Immature natural killer cell (primary cell): ENCODE measurements at places on chromosomes 5 and 9. TPM values are rescaled to one million over a fixed set of nuclear protein-coding genes. Genes with fewer than 3 reads are reported as not detected.

The FBP1 gene
- polyA plus RNA-seq, result 25.5 TPM

DNA sequence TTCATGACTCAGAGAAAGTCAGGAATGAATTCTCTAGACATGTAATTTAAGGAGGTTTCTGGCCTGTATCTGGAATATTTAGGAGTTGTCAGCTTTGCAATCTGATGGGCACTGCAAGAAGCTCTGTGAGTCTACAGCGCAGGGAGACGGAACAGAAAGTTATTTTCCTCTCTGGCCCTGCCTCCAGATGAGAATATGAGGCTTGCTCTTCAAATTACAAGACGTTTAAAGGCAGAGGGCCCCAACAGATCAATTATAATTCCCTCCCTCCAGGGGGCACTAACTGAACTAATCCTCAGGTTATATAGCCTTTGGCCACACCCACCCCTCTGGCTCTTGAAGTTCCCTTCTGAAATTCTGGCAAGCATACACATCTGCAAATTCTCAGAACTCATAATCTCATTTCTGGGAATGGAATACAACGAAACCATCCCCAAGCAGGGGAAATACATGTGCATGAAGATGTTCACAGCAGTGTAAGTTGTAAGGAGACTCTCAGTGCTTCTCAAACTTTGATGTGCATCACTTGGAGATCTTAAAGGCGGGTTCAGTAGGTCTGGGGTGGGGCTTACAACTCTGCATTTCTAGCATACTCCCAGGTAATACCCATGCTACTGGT lies 307.6 kb downstream of the CWC27 start:
- no peak overlapping the region for H3K4me3 ChIP-seq
- no peaks in the 10 kb centered on the region for H3K36me3 ChIP-seq
- H3K27ac ChIP-seq, result no peak overlapping the region
- no peaks in the 10 kb centered on the region for H3K4me1 ChIP-seq

DNA sequence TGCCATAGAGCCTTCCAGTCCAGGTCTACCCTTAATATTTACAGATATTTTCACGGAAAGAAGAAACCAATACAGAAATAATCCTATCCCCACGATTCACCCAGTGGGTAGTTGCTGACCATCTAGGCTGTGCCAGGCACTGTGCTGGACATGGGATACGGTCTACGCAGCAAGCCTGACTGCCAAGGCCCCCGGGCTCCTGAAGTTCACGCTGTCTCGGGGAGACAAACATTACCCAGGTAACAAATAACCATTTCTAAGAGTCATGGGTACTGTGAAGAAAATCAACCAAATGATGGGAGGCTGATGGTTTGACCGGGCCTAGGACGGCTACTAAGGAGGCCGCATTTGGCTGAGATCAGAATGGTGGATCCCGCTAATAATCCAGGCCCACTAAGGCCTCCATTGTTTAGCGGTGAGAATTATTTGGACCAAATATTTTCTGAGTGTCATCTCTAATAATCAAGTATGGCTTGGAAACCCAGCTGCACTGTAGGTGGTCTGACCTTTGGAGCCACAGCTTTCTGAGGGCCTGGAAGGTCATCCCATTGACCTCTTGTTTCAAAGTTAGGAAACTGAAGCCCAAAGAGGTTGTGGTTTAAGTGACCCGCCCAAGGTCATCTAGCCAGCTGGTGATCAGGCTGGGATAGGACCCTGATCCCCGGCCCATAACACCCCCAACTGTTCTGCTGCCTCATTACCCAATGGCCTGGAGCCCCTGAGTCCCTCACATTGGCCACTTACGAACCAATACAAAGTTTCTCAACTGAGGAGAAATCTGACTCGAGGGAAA lies 82.4 kb downstream of the AK8 start:
- no peaks in the 10 kb centered on the region for H3K36me3 ChIP-seq
- DNase-seq, result no peak
- H3K27ac ChIP-seq, result no peak overlapping the region
- H3K4me3 ChIP-seq, result no peak overlapping the region
- peaks cover 7% of the 10 kb centered on the region for H3K27me3 ChIP-seq

DNA sequence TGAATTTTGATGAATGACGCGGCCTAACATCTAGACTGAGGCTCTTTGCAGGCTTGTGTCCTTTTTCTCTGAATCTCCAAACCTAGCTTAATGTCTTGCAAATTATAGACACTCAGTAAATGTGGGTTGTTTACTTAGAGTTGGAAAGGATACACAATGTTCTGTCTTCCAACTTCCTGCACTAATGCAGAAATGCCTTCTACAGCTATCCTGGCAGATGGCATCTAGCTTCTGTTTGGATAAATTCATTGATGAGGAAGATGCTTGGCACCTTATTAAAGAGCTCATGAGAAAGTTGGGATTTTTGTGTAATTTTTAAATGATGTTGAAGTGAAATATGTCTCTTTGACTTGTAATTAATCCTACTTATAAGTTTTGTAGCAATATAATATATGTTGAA lies 1822.2 kb downstream of the MAT2B start:
- H3K27ac ChIP-seq, result no peak overlapping the region
- H3K36me3 ChIP-seq, result no peaks in the 10 kb centered on the region
- DNase-seq, result no peak
- no peak overlapping the region for H3K4me3 ChIP-seq
- no peaks in the 10 kb centered on the region for H3K27me3 ChIP-seq
- no peaks in the 10 kb centered on the region for H3K4me1 ChIP-seq

GRCh38 chr5:67306965-67307607 lies 110.5 kb upstream of the CD180 start:
- H3K4me3 ChIP-seq, result no peak overlapping the region
- peaks cover 4% of the 10 kb centered on the region for H3K27me3 ChIP-seq
- no peaks in the 10 kb centered on the region for H3K36me3 ChIP-seq
- H3K27ac ChIP-seq, result no peak overlapping the region
- DNase-seq, result no peak
- H3K4me1 ChIP-seq, result peaks cover 36% of the 10 kb centered on the region

The NOTCH1 gene
- 0.98 TPM for polyA plus RNA-seq

GRCh38 chr5:121174351-121174750 lies 677.3 kb upstream of the FTMT start:
- H3K27me3 ChIP-seq, result peaks cover 2% of the 10 kb centered on the region
- no peaks in the 10 kb centered on the region for H3K4me1 ChIP-seq
- H3K36me3 ChIP-seq, result no peaks in the 10 kb centered on the region
- H3K4me3 ChIP-seq, result no peak overlapping the region

The POU5F2 gene
- 0.25 TPM for polyA plus RNA-seq

The ADAMTS6 gene
- not detected for polyA plus RNA-seq

The SLC1A3 gene
- not detected for polyA plus RNA-seq

DNA sequence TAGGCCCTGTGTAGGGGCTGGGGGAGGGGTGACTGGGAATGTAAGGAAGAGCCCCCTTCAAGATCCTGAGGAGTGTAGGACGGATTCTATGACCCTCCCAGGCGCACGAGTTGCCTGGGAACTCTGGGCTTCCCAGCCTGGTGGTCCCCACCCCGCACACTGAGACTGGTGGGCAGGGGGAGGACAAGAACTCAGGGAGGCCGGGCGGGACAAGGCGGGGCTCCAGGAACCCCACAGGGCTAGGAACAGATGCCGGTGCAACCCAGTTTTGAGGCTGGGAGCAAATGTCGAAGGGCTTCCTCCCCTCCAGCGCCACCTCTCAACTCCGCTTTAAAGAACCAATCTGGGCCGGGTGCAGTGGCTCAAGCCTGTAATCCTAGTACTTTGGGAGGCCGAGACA lies 1.3 kb upstream of the VDAC1 start:
- H3K4me1 ChIP-seq, result peaks cover 38% of the 10 kb centered on the region
- no peaks in the 10 kb centered on the region for H3K36me3 ChIP-seq
- DNase-seq, result no peak
- peaks cover 7% of the 10 kb centered on the region for H3K27me3 ChIP-seq
- peak overlapping the region; percentile 87 for H3K4me3 ChIP-seq
- peak overlapping the region; percentile 98 for H3K27ac ChIP-seq

- H3K4me3 ChIP-seq, result no peak overlapping the region
- H3K36me3 ChIP-seq, result no peaks in the 10 kb centered on the region
- H3K27me3 ChIP-seq, result peaks cover 2% of the 10 kb centered on the region
- DNase-seq, result no peak
- H3K4me1 ChIP-seq, result no peaks in the 10 kb centered on the region
Observed at GRCh38 chr9:109346904-109347303, 26.0 kb upstream of the EPB41L4B start.

DNA sequence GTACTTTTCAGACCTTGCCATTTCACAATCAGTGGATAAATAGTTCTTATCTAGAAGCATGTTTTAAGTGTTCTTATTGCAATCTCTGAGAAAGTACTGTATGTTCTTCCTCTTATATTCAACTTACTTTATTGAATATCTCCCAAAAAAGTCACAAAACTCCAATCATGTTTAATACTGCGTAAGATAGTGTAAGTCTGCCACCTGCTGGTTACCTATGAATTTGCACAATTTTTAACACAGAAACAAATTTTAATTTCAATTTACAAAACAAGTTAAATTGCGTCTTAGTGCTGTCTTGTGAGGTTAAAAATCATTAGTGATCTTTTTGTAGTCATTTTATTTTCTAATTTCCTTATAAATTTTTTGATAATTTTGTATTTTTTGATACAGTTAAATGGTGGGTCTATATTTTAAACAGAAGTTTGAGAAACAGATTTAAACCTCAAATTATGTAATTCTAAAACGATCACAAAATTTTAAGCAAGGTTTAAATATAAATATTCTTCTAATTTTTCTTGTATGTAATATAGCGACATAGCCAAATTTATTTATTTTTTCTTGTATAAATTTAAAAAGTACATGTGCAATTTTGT lies 115.8 kb downstream of the EMB start:
- no peak overlapping the region for H3K4me3 ChIP-seq
- no peaks in the 10 kb centered on the region for H3K27me3 ChIP-seq
- H3K27ac ChIP-seq, result no peak overlapping the region
- peak; percentile 6 for DNase-seq

The GFPT2 gene
- polyA plus RNA-seq, result not detected

DNA sequence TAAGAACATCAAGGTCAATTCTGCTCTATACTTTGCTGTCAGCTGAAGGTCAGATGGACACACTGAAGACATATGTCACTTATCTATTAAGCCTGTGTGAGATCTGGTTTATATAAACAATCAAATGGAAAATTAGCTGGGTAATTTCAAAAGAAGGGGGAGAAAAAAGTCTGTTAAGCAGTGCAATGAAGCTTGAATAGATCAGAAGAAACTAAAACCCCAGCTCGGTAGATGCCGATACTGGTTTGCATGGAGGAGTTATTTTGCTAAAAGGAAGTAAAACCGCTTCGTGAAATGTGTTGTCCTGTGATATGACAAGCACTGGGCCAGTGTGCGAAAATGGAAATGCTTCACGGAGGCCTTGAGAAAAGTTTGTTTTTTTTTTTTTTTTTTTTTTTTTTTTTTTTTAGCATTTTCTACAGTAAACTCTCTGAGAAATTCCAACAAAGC lies 148.8 kb downstream of the MEF2C start:
- peak overlapping the region; percentile 74 for H3K27ac ChIP-seq
- peaks cover 2% of the 10 kb centered on the region for H3K27me3 ChIP-seq
- H3K4me3 ChIP-seq, result peak overlapping the region; percentile 76
- DNase-seq, result peak; percentile 44
- peaks cover 19% of the 10 kb centered on the region for H3K4me1 ChIP-seq

DNA sequence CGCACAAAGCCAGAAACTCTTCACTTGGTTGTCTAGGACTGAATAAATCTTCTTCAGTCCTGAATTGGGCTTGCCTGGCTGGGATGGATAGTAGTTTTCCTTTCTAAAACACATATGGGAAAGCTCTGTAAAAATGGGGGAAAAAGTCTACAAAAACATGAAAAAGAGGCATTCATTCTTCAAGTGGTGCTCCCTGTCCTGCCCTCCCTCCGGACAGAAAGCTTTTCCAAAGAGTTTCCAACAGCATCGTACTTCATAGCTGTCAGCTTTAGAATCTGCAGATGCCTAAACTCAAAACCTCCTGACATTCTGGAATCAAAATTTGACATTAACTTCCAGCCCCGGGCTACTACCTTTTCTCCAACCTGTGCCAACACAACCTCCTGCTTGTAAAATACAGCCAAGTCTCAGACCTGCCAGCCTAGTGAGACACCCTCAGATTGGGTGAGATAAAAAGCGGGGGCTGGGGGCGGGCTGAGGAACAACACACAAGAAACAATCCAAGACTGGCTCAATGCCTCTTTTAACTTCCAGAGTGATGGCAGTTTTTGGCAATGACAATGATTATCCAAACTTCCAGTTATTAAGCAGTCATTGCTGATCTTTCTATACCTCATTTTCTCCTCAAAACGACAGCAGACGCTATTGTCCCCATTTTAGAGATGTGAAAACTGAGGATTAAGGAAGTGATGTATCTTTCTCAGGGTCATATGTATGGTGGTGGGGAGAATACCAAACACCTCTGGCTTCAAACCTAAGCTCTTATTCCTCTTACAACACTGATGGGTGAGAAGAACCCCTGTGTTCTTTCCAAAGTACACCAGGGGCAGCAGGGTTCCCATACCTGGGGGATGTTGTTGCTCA lies 1.3 kb downstream of the TNC start:
- DNase-seq, result no peak
- no peaks in the 10 kb centered on the region for H3K4me1 ChIP-seq
- no peak overlapping the region for H3K27ac ChIP-seq
- no peak overlapping the region for H3K4me3 ChIP-seq
- no peaks in the 10 kb centered on the region for H3K36me3 ChIP-seq

The TNFSF8 gene
- polyA plus RNA-seq, result 6.0 TPM

GRCh38 chr9:132239999-132240840 lies 78.4 kb downstream of the NTNG2 start:
- peak overlapping the region; percentile 51 for H3K4me3 ChIP-seq
- no peak overlapping the region for H3K27ac ChIP-seq
- H3K36me3 ChIP-seq, result no peaks in the 10 kb centered on the region
- DNase-seq, result no peak
- peaks cover 8% of the 10 kb centered on the region for H3K4me1 ChIP-seq

GRCh38 chr5:74409166-74409706 lies 231.3 kb downstream of the ENC1 start:
- H3K4me3 ChIP-seq, result no peak overlapping the region
- no peaks in the 10 kb centered on the region for H3K36me3 ChIP-seq
- H3K27ac ChIP-seq, result no peak overlapping the region
- H3K4me1 ChIP-seq, result no peaks in the 10 kb centered on the region
- DNase-seq, result no peak

The C7 gene
- polyA plus RNA-seq, result not detected

- DNase-seq, result no peak
- H3K27me3 ChIP-seq, result peaks cover 8% of the 10 kb centered on the region
- H3K27ac ChIP-seq, result no peak overlapping the region
- H3K4me3 ChIP-seq, result no peak overlapping the region
Observed at GRCh38 chr9:804026-804425, 37.5 kb upstream of the DMRT1 start.

DNA sequence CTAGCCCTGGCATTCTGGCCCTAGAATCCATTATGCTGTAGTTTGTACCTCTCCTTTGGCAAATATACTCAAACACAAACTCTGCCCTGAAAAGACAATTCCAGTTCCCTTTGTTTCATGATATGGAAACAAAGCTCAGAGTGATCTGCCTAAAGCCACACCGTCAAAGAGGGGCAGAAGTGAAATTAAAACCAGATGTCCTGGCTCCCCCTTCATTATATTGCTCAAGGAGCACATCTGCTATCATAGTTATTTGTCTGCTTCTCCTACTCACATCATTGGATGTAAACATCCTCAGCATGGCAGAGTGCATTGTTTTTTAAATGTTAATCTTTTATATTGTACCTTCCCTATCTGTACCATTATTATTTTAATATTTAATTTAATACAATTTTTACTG lies 266.7 kb upstream of the SMARCA2 start:
- H3K27ac ChIP-seq, result no peak overlapping the region
- H3K36me3 ChIP-seq, result no peaks in the 10 kb centered on the region
- no peaks in the 10 kb centered on the region for H3K4me1 ChIP-seq
- no peak overlapping the region for H3K4me3 ChIP-seq

The GAS1 gene
- 3.4 TPM for polyA plus RNA-seq
